ENCODE measurements at places on chromosomes 2 and 18.

DNA sequence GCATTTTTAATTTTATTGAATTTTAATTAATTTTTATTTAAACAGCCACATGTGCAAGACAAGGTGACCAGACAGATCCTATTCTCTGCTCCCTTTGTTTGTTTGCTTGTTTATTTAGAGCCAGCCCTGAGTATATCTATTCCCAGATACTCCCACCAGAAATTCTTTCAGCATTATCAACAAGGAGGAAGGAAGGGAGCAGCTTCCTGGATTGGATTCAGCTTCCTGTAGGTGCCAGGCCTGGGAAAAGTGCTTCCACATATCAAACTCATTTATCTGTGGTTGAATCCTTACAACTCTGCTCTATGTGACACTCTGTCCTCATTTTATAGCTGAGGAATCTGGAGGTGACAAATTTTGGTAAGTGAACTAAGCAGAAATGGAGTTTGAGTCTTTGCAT, 60.5 kb upstream of the KLF7 start:
- DNase-seq = peak; percentile 25

DNA sequence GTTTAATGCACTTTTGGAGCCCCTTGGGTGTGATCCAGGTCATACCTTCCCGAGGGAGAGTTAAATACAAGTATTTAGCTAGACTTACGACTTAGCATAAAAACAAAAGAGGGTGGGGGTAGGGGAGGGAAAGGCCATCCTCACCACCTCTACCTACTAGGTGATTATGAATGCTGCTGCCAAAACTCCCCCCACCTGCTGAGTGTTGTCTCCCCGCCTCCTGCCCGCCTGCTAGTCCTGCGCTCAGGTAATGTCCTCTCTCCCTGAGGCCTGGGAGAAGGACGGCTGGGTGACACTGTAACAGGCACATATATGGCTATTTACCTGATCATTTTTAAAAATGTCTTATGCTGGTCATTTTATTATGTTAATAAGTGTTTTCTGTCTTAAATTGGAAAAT, 3.0 kb upstream of the NCKAP5 start:
- DNase-seq = peak; percentile 26

DNA sequence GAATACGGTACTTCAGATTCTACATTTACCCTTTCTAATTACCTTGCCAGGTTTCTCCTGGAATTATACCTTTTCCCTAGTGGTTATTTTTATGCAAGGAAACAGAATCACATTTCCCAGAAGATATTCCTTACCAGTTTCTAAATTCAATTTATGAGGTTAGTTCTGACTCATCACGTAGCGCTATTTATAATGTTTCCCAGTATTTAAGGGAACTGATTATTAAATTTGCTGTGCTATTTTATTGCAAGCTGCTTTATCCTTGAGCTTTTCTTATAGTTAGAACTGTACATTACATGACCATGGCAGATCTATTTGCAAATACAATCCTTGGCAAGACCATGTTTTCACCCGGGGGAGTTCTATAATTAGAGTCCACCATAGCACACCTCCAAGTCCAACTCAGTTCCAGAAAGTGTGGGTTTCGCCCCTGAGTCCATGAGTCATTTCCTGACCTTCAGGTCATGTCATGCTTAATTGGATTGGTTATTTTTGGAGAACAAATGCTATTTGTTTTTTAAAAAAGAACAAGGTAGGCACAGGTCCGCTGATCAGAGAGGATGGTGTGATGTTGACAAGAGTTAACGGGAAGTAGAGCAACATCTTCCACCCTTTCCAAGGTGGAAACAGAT, 126.6 kb downstream of the ZNF532 start:
- DNase-seq = peak; percentile 37

DNA sequence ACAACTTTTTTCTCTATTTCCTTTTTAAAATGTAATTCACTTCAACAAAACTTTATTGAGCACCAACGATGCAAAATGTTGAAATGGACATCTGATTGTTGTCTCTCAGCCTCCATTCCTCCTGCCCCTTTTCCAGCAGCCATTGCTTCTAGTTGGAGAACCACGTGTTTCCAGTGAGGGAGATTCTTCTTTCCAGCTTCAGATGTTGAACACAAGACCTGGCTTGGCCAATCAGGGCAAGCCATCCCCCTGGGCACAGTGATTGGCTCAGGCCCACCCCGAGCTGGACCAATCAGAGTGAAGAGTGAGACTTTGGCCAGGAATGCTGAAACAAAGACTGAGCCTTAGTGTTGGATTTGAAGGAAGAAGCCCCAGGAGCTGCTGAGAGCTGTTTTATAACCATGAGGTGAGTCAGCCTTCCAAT, 59.0 kb downstream of the E2F6 start:
- peak; percentile 5 for DNase-seq

DNA sequence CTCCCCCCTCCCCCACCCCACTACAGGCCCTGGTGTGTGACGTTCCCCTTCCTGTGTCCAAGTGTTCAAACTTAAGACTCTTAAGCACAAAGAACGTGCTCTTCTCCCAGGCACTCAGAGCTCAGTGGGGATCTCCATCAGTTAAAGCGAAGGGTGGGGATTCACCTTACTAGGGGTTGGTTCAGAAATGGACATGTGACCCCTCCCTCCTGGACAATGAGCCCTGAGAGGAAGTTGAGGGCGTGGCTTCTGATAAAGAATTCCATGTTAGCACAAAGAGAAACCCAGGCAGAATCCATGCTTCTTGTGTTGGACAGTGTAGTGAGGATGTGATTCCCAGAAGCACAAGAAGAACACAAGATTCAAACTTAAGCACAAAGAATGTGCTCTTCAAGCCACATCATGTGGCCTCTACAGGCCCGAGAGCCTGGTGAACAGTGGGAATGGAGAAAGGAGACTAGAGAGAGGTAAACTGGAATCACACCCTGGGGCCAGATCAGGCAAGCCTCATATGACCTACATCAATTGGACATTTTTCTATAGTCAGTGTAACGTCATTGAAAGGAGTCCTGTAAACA, 78.1 kb upstream of the TTC39C start:
- DNase-seq = no peak

Data from NCI-H69 (cell line).